Brain pericyte (primary cell): ENCODE measurements at places on chromosomes 11 and 22.
A peak's percentile ranks its signal among the peaks of the same experiment; 100 is the strongest.

DNA sequence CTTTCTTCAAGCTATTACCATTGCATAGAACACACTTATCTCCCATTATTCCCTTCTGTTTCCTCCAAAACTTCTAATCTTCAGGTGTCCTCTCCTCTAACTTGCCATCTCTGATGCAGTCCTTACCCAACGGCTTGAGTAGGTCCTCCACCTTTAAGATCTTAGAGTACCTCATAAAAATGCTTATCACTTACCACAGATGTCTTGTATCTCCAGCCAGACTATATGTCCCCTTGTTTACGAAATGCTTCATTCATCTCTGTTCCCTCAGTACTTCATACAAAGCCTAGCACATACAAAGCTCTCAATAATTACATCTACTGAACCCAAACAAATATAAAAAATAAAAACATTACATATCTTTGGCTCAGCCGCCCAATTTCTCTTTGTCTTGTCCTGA is 49.2 kb downstream of the PAK1 start:
- DNase-seq, result no peak

DNA sequence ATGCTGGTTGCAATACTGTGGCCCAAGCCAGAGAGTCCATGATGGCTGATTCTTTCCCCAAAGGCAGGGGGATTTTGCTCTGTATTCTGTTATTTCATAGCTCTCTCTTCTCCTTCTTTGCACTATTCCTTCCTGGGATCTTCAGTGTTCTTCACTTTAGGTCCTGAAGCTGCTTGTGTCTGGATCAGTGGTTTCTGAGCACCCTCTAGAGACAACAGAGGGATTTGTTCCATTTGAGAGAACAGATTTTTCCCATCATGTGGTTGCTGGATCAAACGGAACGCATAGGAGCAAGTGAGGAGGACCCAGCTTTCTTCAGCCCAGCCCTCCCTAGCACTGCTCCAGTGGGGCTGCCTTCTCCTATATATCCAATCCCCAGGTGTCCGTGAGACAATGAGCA is 68.7 kb upstream of the SYN3 start:
- DNase-seq, result no peak

DNA sequence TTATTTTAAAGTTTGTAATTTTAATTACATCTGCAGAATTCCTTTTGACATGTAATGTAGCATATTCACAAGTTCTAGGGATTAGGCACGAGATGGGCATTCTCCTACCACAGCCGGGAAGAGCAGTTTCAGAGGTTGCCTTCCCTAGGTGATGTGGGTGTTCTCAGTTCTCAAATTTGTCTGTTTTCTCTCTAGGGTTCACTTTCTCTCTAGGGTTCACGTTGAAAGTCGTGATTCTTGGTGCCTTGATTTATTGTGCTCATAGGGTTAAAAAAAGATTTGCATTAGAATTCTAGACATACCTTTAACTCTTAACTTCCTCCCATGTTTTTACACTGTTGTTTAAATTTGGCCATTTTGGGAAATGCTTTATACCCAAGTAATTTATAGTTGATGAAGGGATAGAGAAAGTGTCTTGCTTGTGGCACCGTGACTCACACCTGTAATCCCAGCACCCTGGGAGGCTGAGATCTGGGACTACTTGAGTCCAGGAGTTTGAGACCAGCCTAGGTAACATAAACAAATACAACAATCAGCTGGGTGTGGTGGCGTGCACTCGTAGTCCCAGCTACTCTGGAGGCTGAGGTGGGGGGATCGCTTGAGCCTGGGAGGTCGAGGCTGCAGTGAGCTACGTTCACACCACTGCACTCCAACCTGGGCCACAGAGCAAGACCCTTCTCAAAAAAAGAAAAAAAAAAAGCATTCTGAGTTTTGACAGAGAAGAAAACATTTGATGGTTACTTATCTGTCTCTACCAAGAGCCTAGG is 3.6 kb downstream of the MED15 start:
- DNase-seq, result no peak

- no peak for DNase-seq
Observed at GRCh38 chr11:77193911-77194830, 66.1 kb downstream of the MYO7A start.

DNA sequence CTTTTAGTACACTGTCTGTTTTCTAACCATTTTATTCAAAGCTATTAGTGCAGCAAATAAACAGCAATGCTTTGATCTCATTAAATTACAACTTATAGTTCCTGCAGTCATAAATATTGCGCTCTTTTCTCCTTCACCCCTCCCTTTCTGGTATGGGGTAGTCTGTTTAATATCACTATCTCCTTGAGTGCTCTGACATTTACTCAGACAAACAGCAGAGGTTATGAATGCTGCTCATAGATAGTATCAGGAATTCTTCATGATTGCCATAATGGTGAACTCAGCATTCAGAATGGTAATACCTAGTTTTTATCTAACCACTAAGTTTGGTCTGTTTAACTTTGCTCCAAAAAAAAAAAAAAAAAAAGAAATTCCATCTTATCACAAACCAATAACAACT is 87.4 kb downstream of the EIF3M start:
- no peak for DNase-seq

GRCh38 chr22:34308101-34308500 is 387.8 kb upstream of the LARGE1 start:
- no peak for DNase-seq

DNA sequence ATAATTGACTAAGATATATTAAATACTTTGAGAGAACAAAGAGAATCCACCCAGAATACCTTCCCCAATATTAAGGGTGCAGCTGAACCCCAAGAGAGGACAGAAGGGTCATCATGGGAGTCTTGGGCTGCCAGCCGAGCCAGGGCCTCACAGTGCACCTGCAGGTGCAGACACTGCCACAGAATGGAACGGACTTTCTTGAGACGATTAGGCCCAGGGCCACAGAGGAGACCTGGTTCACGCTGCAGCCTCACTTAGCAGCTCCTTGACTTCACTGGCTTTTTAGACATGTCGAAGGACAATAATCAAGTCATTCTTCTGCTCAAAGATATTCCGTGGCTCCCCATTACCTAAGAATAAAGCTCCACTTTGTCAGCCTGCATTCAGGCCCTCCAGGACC is 100.6 kb downstream of the PHF21B start:
- no peak for DNase-seq

DNA sequence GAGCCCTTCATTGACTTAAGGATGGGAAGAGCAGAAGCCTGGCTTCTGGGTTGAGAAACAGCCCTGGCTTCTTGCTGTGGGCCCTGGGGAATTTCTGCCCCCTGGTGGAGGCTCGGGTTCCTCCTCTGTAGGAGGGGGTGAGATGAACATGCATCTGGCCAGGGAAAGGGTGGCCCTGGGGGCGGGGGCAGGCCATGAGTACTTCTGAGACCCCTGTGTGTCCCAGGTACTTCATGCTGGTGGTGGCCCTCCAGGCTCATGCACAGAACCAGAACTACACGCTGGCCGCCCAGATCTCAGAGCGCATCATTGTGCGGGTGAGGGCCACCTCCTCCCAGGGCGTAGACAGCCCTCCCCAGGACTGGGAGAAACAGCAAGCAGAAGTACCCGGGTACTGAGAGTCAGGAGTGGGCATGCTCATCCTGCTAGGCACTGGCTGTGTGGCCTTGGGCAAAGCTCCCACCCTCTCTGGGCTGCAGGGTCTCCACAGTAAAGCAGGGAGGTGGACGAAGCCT is 15.8 kb downstream of the TMEM258 start:
- no peak for DNase-seq

DNA sequence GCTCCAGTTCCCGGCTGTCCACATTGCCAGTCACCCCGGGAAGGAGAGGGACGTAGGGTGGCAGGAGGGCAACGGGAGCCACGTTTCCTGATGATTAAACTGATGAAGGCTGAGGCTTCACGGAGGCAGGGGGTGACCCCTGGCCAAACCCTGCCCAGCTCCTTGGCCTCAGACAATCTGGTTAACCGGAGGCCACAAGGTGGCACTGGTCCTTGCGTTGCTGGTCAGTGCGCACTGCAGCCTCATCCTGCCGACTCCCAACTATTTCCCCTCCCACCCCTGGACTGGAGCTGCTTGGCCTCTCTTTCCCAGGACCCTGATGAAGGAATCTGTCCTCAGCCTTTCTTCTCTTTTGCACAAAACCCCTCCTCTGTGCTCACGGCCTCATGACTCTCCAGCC is 75.3 kb downstream of the PDE2A start:
- no peak for DNase-seq

DNA sequence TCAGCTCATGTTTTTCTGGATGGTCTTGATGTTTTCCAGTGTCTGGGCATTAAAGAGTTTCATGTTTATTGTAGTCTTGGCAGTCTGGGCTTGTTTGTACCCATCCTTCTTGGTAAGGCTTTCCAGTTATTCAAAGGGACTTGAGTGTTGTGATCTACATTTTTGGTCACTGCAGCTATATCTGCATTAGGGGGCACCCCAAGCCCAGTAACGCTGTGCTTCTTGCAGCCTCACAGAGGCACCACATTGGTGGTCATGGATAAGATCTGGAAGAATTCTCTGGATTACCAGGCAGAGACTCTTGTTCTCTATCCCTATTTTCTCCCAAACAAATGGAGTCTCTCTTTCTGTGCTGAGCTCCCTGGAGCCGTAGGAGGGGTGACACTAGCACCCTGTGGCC is 451.5 kb upstream of the FAT3 start:
- DNase-seq, result no peak

DNA sequence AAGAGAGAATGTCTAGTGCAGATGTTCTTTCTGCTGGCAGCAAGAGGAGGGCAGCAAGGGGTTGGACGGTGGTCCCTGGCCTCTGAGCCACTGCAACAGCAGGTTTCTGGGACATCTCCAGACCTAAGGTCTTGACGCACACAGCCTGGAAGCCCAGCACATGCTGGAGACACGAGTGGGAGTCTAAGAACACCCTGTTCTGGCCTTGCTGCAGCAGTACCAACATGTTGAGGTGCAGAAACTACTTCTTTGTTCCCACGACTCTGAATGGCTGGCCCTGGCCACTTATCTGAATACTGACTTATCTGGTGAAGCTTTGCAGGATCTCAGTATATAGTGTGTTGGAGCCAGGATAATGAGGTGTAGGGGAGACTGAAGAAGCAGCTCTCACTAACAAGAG is 6.8 kb downstream of the MICAL2 start:
- no peak for DNase-seq

- DNase-seq, result no peak
Observed at GRCh38 chr11:27489092-27489491, 16.5 kb upstream of the LGR4 start.

- DNase-seq, result no peak
Observed at GRCh38 chr11:36627471-36627870, 29.4 kb upstream of the RAG2 start.

DNA sequence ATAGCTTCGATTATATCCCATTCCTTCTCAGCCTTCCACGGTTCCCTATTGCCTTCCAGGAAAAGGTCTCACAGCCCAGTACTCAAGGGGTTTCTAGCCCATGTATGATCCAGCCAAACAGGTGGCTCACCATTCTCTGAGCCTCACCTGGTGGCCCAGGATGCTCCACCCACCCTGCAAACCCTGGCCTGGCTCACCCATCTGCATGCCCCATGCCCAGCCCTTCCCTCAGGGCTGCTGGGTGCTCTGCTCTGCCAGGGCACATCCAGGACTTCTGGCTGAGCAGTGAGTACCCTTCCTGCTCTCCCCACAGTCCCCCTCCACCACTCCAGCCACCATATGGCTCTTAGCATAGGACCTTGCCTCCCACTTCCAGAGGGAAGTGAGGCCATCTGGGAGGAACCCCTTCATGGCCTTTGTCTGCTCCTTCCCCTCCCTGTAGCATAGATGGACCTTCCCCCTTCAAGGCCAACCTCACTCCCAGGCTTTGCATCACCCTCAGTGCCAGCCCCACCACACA is 5.8 kb upstream of the RCOR2 start:
- no peak for DNase-seq

- DNase-seq, result no peak
Observed at GRCh38 chr11:19352771-19353160, 112.0 kb upstream of the E2F8 start.

DNA sequence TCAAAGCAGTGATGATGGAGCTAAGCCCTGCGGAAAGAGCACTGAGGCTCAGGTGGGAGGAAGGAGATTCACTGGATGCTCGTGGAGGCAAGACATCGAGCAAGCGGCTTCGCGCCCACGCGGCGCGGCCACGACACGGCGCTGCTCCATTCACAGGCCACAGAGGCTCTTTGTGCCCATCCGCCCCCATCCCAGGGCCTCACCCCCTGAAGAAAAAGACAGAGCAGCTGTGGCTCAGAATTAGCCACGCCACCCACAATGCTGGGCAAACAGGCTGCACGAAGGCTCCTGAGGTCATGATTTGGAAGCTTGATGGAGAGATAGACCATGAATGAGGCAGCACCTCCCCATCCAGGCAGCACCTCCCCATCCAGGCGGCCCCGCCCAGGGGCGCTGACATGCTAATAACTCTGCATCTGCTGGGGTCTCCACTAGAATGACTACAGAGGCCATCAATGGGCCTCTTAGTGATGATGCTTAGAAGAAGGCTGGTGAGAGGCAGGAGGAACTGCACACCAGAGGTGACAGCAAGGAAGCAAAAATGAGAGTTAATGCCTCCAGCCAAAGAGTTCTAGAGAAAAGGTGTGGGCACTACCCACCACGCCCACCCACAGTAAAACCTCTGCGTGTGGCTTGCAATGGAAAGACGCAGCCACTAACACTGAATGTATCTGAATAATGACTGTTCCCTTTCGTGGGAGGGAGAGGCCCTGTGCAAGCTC is 43.5 kb downstream of the MYH9 start:
- DNase-seq, result no peak

DNA sequence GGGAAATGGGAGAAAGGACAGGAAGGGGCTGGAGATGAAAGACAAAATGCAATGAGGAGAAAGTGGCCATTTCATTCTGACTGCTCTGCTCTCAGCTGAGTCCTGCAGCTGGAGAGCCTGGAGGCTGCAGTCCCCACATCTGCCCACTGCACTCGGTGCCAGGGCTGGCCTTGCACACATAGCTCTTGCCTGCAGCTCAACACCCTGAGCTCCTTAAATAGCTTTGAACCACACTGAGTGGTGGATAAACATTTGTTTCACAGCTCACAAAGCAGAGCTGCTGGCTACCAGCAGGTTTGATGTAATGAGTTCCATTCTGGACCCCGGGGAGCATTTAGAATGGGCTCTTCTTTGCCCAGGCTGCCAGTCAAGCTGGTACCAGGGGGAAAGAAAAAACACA is 426.1 kb upstream of the CADM1 start:
- DNase-seq, result no peak

GRCh38 chr22:37163575-37164504 is 14.1 kb upstream of the IL2RB start:
- no peak for DNase-seq

- DNase-seq, result peak; percentile 26
Observed at GRCh38 chr22:28594797-28595462, 84.7 kb downstream of the TTC28 start.

DNA sequence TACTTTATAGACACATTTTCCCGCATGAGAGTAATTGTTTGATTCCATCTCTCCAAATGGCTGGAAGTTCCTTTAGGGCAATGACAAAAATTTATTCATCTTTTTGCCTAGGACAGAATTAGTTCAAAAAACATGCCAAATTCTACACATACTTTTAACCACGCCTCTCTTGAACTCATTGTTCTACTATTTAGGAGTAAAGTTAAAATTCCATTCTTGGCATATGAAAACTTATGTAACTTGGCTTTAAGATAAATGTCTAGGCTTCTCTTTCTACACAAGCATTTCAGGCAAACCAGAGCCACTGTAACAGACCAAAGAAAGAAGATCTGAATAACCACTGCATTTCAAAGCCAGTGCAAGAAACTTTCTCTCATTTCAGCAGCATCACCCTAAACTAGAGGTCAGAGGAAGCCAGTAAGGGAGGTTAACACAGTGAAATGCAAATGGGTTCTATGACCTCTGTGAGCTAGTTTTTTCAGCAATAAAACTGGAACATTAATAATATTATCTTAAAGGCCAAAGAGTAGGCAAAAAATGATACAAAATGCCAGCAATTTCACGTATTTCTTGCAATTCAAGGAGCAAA is 73.0 kb downstream of the RSF1 start:
- no peak for DNase-seq

- DNase-seq, result no peak
Observed at GRCh38 chr11:71236836-71237475, 15.4 kb downstream of the SHANK2 start.
